GM10248 (cell line): ENCODE measurements at places on chromosomes 6 and 20.

DNA sequence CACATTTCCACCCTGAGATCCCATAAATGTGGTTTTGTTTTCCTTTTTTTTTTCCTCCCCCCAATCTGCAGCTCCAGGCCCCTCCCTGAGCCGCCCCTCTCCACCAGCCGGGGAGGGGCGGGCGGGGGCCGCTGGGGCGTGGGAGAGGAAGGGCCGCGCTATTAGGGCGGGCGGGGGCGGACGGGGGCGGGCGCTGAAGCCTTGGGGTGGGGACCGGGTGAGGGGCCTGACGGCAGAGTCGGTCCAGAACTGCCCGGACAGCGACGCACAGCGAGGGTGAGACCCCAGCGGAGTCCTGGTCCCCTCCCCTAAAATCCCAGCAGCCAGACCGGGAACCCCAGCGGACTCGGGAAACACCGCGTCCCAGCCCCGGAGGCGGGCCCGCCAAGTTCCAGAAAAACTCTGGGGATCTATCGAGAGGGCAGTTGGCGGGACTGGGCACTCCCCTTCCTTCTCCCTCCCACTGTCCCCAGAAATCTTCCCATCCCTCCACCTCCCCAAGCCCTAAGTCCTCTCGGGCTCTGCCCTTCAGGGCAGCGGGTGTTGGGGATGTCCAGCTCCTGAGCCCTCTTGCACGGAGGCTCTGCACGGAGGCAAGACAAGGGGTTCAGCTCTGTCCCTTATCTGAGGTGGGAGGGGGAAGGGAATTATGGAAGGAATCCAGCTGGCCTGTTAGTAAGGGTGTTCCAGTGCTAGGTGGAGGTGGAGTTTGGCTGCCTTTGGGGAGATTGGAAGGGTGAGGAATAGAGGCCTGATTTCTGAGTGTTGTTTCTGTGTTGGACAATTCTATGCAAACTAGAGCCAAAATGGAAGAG lies at the start of gene PRICKLE4:
Gene PRICKLE4 (plus strand): TSS at position 232 of the 815 bp plus-strand sequence. CDS start 2,692 bp downstream, outside the sequence.
- no peak for DNase-seq

- DNase-seq: peak; percentile 35
These were observed 153.6 kb upstream of the SHLD1 start for GRCh38 chr20:5596401-5597193.

DNA sequence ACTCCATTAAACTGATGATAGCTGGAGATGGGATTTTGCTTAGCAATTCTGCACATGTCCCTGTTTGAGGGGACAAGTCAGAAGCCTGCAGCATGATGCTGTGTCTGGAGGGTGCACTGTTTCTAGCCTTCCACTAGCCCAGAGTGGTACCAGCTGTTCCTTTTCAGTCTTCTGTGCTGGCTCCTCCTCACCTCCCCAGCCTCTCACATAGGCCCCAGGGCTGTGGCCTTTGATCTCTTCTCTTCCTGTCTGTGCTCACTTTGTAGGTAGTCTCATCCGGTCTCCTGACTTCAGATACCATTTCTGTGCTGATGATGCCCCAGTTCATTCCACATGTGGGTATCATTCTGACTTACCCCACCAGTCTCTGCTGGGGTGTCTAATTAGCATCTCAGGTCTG lies 126.3 kb downstream of the HIVEP1 start:
- no peak for DNase-seq

DNA sequence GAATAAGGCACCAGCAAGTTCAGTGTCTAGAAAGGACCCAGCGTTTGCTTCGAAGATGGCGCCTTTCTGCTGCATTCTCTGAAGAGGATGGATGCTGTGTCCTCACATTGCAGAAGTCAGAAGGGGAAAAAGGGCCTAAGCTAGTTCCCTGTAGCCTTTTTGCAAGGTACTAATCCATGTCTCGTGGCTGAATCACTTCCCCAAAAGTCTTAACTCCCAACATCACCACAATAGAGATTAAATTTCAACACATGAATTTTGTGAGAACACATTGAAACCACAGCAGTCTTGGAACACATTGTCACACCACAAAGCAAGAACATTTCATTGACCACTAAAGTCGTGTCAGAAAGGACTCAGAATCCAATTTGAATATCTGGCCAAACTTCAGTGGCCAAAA lies 42.1 kb downstream of the KLHL31 start:
- DNase-seq: no peak

DNA sequence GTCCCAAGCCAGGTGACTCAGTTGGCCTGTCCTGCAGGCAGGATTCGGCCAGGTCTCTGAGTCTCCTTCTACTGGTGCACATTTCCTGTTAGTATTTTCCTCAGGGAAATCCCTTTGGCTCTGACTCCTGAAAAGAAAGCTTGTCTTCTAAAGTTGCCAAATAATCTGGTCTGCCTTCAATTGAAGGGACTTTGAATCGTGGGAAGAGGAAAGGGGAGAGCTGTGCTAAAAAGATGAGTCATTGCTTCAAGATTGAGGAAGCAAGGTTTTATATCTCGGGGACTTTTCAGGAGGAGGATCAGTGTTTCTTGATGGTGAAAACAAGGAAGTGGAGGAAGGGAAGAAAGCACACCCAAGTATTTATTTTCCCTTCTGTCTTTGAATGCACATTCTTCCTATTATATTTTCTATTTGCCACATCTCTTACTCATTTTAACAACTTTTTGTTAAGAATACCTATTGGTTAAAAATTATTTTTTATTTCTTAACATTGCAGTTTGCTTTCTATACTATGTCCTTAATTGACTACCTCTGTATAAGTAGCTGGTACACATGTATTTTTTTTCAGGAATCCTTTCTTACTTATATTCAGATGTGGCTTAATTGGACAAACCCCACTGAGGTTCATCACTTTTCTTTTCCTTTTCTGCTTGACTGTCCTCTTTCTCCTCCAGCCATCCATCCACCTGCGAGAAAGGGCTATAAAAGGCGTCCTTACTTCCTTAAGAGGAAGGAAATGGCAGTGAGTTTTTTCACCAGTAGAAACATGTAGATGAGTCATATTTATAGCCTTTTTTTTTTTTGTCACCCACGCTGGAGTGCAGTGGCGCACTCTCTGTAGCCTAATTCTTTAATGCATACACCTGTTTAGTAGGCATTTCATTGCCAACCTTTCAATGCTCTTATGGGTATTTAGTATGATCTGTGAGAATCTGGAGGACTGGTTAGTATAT lies 15.0 kb upstream of the IFNGR1 start:
- no peak for DNase-seq

GRCh38 chr6:34531580-34532201 lies 24.4 kb downstream of the SPDEF start:
- DNase-seq: peak; percentile 56

DNA sequence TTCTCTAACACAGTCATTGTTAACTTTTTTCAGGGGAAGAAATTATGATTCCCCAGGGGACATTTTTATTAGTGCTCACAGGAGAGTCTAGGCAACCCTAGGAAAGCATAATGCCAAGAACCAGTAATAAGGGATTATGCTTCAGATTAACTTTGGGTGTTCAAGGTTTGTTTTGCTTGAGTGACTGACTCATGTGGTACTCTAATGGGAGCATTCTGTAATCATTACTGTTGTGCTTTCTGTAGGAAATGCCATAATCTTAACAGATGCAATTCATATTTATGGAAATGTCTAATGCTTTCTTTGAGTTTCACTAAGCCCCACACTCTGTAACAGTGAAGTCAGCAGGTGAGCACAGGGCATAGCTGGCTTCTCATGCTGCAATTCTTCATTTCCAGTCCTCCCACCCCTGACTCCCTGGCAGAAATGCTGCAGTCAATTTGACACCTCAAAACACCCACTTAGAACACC lies 263.4 kb upstream of the MAN1A1 start:
- no peak for DNase-seq
